ENCODE measurements at places on chromosomes 3 and 15. TPM values are rescaled to one million over a fixed set of nuclear protein-coding genes. Genes with fewer than 3 reads are reported as not detected.

Gene ZNF660
- total RNA-seq: not detected

Gene UTS2B
- not detected for total RNA-seq

Gene ADCY5
- 0.90 TPM for total RNA-seq

Gene OIP5
- total RNA-seq: 38.0 TPM

Gene ZPLD1
- total RNA-seq: not detected

Gene HGD
- not detected for total RNA-seq

Gene C2CD4A
- 0.26 TPM for total RNA-seq

Gene RBMS3
- 14.9 TPM for total RNA-seq

Gene TRIP4
- 10.3 TPM for total RNA-seq

Gene GPR62
- total RNA-seq: not detected

Gene WNT7A
- not detected for total RNA-seq

Gene RMDN3
- 19.3 TPM for total RNA-seq

Gene ENTPD3
- not detected for total RNA-seq

Gene CATSPER2
- 0.60 TPM for total RNA-seq

Gene CHRNA5
- total RNA-seq: 20.3 TPM

Gene STRIT1
- total RNA-seq: not detected

Gene CP
- total RNA-seq: not detected

Gene DPP8
- 20.6 TPM for total RNA-seq

Gene IQSEC1
- total RNA-seq: 22.5 TPM

Gene ROBO1
- 12.2 TPM for total RNA-seq

Gene ATP13A4
- not detected for total RNA-seq

Gene CRBN
- 52.3 TPM for total RNA-seq

Gene SERPINI1
- total RNA-seq: 3.3 TPM

Gene TIMMDC1
- 113 TPM for total RNA-seq

Gene CYP19A1
- total RNA-seq: not detected

Gene PIGZ
- total RNA-seq: 3.2 TPM

Gene ATP13A5
- total RNA-seq: not detected

Gene SLC28A2
- total RNA-seq: not detected

Gene ZNF620
- total RNA-seq: 2.7 TPM

Gene TNNC1
- total RNA-seq: 36.6 TPM

Gene GPR87
- total RNA-seq: 0.77 TPM

Gene TRH
- total RNA-seq: not detected

Gene MTMR10
- total RNA-seq: 20.9 TPM

Gene GP5
- total RNA-seq: 0.02 TPM

Gene C3orf49
- total RNA-seq: not detected

Gene SAMMSON
- 0.12 TPM for total RNA-seq

Gene MYL3
- 0.57 TPM for total RNA-seq

All from A172 (cell line).